ENCODE measurements at places on chromosomes 5 and 9.

GRCh38 chr5:307794-308579 lies 13.5 kb upstream of the AHRR start:
- peak; percentile 29 for DNase-seq

DNA sequence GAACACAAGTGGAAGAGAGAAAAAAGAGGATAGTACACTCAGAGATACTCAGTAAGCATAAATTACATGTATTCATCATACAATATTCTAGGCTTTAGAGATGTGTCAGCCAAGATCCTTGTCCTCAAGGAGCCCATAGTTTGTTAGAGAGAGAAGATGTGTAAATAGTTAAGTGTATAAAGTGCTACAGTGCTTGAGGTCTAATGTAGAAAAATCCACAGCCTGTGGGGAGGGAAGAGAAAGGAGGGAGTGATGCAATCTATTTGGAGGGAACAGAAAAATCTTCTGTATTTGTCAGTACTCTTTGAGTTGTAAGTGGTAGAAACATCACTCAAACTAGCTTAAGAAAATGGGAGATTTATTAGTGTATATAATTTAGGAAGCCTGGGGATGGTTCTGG lies 81.9 kb downstream of the PALM2AKAP2 start:
- DNase-seq, result no peak

DNA sequence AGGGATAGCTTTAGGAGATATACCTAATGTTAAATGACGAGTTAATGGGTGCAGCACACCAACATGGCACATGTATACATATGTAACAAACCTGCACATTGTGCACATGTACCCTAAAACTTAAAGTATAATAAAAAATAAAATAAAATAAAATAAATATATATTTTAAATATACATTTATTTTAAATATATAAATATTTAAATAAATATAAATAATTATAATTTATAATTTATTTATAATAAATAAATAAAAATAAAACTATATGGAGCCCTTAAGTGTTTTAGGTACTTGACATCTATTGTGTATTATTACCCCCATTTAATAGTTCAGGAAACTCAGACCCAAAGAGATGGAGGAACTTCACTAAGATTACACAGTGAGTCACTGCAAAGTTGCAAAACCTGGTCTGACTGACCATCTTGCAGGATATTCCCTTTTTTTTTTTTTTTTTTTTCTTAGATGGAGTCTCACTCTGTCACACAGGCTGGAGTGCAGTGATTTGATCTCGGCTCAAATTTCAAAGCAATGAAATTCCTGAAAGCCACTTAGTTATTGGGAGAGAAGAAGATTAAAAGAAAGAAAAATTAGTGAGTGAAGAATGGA lies 5.8 kb upstream of the C5orf52 start:
- DNase-seq, result no peak

- no peak for DNase-seq
These were observed 511 bp upstream of the SPDL1 start for GRCh38 chr5:169583101-169583423.

GRCh38 chr9:93501406-93501805 lies 48.0 kb upstream of the FAM120AOS start:
- no peak for DNase-seq

GRCh38 chr9:109349421-109349846 lies 28.6 kb upstream of the EPB41L4B start:
- no peak for DNase-seq

All from activated CD8-positive, alpha-beta memory T cell treated with anti-CD3 and anti-CD28 coated beads, Interleukin-2, amount 50 U/mL, for 48 hours (primary cell).